ENCODE measurements at places on chromosomes 3 and 15. TPM values are rescaled to one million over a fixed set of nuclear protein-coding genes. Genes with fewer than 3 reads are reported as not detected.

DNA sequence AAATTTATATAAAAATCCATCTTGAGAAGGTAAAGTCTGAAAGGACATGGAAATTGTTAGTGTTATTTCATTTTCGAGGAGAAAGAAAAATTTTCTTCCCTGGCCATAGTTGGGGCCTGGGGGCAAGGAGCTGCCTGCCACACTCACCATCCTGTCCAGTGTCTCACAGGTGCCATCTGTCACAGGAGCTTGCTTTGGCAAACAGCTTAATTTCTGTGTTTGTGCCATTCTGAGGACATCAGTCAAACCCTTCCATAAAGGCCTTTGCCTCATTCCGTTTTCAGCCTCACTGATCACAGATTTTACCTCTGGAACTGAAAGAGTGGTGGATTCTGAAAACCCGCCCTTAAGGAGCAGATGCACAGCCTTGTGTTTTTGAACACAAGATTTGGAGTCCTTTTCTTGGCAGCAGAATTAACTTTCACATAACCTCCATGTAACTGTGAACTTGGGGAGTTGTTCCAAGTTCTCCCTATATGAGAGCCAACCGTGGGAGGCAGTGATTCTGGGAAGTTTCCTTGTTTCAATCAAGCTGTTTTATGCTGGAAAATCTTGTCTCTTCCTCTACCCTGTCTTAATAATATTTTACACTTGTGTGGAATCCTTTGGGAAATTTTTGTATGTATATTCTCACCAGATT is 254.7 kb downstream of the CACNA2D3 start:
- no peak for DNase-seq

- DNase-seq, result no peak
Observed at GRCh38 chr3:43968465-43968864, 273.2 kb upstream of the TOPAZ1 start.

Gene GOLGA8G
- total RNA-seq, result 0.10 TPM

- no peak for DNase-seq
Observed at GRCh38 chr3:197734667-197735318, 1.9 kb downstream of the RUBCN start.

DNA sequence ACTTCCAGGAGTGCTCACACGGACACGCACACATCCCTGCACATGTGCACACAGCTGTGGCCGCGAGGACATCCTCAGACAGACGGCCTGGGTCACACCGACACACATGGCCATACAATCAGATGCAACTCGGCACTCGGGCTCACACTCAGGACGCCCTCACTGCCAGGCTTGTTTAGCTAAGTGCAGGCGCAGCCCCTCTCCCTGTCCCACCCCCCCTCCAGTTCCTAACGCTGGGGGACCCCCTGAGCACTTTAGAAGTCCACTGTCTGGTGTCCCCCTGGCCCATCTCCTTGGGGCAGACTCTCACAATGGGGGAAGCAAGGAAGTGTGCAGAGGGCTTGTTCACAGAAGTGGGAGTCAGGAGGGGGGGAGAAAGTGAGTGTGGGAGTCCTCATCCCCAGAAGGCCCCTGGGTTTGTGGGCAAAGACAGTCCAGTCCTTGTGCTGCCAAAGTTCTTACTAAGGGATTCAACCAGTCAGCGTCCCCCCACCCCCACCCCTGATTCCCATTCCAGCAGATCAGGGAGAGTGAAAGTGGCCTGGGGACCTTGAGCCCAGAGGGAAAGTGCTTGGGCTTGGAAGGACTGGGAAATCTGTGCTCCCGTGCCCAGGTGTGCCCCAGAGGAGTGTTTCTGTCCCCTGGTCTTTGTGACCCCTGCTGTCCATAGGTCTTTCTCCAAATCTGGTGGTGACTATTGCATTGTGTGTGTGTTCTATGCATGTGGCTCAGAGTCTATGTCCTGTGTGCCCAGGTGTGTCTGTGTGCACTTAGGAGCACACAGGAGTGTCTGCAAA is 767 bp upstream of the GATA2 start:
- DNase-seq, result no peak

DNA sequence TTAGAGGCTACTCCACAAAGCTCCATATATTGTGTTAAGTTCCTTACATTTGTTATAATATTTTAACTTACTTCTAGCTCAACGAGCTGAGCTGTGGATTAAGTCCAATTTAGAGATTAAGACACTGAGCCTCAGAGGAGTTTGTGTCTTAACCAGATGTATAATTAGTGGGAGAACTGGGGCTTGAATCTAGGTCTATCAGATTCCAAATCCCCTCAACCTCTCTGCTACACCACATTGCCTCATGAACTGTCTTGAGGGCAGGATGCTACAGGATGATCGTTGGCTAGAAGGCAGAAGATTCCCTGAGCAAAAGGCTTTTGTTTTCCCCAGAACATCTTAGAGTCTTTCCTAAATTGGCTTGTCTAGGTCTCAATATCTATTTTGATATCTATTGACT is 890.8 kb downstream of the NAALADL2 start:
- DNase-seq, result no peak

GRCh38 chr3:59481776-59482400 is 432.1 kb upstream of the CFAP20DC start:
- DNase-seq, result no peak

- no peak for DNase-seq
Observed at GRCh38 chr15:81092559-81092902, 41.5 kb upstream of the CFAP161 start.

Gene GOLGA6A
- total RNA-seq, result 2.2 TPM

DNA sequence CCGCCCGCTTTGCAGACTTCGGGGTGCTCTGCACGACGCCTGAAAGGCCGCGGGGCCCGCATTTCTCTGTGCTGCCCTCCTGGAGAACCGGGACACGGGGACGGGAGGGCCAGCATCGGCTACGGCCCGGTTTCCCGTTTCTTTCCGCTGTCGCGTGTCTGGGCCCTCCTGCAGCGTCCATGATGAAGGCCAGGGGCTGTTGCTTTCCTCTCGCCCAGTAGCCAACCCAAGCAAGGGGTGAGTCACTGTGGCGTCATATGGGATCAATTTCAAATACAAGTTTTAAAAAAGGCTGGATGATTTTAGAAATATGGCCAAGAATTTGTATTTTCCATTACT is 435 bp downstream of the SLC35G2 start:
- peak; percentile 17 for DNase-seq

GRCh38 chr15:51600114-51600513 is 22.5 kb downstream of the DMXL2 start:
- no peak for DNase-seq

Gene LMLN
- 4.1 TPM for total RNA-seq

Gene CGNL1
- total RNA-seq, result 22.9 TPM

DNA sequence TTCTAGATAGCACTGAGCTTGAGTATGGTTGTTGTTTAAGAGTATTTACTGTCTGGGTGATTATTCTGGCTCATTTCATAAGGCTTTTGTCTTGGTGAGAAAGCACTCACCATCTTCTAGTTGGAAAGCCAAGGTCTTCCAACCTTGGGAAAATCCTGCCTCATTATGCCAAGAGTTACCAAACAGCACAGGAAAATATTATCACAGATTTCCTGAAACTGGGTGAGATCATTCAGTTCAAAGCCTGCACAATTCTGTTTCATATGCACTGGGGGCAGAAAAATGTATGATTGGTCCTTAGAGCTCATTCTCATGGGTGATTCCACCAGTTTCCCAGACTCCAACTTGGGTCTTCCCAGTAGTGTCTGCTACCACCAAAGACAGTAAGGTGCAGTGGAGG is 291.8 kb downstream of the RORA start:
- DNase-seq, result no peak

DNA sequence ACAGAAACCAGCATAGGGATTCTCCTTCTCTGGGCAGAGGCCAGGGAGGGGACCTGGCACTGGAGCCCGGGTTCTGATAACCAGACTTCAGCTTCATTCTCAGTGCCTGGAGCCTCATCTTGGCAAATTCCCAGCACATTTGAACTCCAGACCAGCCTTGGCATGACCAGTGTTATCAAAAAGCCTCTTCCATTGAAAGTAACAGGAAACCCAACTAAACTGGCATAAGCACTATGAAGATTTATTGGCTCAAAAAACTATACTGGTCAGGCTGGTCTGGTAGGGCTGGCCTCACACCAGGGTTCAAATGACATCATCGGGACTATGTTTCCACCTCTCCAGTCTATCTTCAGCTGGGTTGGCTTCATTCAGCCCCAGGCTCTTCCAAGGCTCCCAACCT is 48.1 kb upstream of the THUMPD3 start:
- DNase-seq, result no peak

GRCh38 chr3:45979378-45979777 is 16.2 kb downstream of the FYCO1 start:
- DNase-seq, result no peak

Gene GLT8D1
- total RNA-seq, result 36.6 TPM

DNA sequence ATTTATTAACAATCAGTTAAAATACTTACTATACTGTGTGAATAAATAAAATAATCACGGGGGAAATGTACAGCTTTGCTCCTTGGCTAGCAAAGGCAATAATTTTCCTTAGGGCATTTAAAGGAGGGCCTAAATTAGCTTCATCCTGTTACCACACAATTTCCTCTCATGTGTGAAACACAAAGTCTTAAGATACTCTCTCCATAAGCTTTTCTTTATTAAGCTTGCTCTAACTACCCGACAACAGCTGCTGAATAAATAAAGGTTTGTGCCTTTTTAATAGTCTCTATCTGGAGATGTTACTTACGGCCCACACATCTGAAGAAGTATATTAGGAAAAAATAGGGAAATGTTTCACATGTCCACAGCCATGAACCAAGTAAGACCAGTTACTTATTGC is 29.7 kb downstream of the ZNF106 start:
- no peak for DNase-seq

DNA sequence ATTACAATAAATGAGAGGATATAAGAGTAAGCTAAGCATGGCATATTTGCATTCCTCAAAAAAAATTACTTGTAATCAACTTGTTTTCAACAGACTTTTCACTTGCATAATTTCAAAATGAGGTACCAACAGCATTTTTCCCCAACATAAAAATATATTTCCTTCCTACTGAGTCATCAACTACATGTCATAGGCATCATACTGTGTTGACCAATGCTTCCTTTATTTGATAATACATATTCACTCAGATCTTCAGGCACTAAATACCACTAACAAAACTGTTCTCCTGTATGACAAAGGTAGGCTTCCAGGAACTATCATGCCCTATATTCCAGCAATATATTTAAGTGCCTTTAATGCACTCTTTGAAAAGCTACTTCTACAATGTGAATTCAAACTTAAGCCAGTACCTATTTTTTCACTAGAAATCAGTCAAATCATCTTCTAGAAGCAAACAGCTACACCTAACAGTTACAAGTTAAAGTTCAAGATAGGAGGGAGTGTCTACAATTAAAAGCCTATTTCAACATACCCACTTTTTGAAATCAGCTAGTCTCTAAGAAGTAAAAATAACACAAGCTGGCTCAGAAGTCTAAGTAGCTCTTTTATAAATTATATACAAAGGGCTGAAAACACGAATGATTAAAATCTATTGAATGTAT is 11.3 kb downstream of the ADAM10 start:
- DNase-seq, result no peak

- no peak for DNase-seq
Observed at GRCh38 chr3:197484204-197484901, 71.4 kb downstream of the BDH1 start.

- DNase-seq, result peak; percentile 68
Observed at GRCh38 chr15:75069301-75069925, 46.0 kb downstream of the PPCDC start.

Gene RASGRF1
- not detected for total RNA-seq

DNA sequence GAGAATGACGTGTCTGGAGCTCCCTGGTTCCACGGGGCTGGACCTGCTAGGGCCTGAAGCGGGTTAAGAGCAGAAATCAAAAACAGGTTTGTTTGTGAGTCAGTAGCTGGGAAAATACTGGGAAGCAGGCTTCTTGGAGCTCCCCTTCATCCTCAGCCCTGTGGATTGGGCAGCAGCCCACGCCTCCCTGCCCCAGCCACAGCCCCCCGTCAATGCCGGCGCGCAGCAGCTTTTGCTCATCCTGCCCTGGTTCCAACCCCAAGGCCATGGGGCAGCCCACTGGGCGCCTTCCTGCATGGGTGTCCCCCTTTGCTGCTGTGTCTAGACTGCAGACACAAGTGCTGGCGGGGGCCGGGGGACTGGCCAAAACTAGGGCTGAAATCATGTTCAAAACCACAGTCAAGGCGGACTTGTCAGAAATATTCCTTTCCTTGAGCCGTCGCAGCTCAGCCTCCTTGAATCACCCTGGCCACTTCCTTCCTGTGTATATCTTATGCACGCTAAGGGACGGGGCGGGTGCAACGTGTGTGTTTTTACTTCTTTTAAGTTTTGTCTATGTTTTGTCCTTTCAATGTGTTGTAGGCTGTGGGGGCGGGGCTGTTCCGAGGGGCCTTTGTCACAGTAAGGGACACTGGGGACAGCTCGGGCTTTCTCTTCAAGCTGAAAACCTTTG is 108.1 kb downstream of the KLF13 start:
- DNase-seq, result peak; percentile 95

GRCh38 chr15:63166219-63166618 is 8.9 kb upstream of the RPS27L start:
- no peak for DNase-seq

- no peak for DNase-seq
Observed at GRCh38 chr3:52002748-52003147, 7.1 kb upstream of the RPL29 start.

GRCh38 chr15:36254426-36254825 is 325.0 kb upstream of the CDIN1 start:
- no peak for DNase-seq

Gene CEP152
- total RNA-seq, result 2.5 TPM

Gene MUSTN1
- total RNA-seq, result 8.4 TPM

GRCh38 chr15:86009727-86010126 is 69.9 kb upstream of the AGBL1 start:
- no peak for DNase-seq

DNA sequence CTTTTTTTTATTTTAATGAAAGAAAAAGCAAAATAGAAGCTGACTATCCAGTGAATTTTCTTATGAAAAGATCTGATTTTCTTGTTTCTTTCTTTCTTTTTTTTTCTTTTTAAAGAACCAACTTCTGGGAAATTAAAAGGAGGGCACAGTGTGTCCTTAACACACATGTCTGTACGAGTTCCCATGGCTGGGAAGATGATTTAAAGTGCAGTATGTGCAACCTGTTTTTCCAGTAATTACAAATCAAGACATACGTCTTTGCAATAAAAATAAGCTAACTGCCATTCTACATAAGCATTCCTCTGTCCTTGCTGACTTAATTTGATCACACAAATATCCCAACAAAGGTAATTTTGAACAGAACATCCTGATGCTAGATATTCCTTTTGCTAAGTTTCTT is 416.1 kb downstream of the ROBO1 start:
- no peak for DNase-seq

DNA sequence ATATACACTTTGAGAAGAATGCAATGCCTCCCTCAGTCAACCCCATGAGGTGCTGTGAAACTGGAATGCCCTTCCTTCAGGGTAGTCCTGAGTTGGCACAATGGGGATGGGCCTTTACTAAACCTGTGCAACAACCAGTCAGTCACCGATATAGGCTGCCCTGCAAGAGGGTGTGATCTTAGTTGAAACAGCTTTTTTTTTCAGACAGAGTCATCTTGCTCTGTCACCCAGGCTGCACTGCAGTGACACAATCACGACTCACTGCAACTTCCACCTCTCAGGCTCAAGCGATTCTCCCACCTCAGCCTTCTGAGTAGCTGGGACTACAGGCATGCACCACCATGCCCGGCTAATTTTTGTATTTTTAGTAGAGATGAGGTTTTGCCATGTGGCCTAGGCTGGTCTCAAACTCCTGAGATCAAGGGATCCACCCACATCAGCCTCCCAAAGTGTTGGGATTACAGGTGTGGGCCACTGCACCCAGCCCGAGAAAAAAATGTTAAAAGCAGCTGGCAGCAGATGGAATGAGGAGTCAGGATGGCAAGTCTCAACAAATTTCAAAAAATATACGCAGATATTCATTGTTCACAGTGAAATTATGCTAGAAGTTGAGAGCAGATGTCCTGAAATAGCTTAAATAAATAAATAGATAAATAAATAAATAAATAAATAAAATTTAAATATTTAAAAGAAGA is 31.8 kb downstream of the MYO5A start:
- DNase-seq, result no peak
